Ecto neural progenitor cell (in vitro differentiated cells): ENCODE measurements at places on chromosomes 11 and 22.

- DNase-seq, result peak; percentile 22
Observed at GRCh38 chr11:130476922-130477491, 28.6 kb downstream of the ADAMTS15 start.

DNA sequence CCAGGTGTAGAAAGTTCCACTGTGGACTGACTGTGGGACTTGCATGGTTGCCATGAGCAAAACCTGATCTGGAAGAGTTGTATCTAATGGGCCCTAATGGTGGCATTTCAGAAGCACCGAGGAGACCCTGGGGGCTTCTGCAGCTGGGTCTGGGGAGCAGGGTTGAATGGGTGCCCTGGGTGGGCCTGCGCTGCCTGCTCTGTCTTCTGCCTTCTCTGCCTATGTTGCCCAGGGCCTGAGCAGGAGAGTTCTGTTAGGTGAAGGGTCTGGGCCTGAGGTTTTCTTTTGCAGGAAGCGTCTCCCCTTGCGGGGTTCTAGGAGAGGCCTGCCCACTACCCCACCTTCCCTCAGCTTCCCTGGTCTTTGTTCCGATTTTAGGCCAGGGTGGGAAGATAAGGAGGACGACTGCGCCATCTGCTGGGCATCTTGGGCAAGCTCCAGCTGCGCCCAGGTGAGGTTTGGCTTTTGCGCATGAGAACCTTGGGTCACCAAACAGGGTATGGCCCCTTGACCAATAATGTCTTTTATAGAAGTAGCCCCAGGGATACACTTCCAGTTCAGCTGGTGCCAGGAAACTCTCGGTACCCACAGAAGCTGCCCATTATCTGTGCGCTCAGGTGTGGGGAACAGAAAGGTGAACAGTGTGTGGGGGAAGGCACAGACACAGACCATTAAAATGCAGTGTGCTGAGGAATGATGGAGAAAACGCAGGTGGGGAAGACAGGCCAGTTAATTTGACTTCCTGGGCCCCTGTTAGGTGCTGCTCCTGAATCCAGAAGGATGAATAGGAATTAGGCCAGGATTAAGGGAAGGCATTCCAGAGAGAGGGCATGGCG, 23.2 kb downstream of the COMMD9 start:
- peak; percentile 83 for DNase-seq

GRCh38 chr11:108960501-108960900, 295.6 kb downstream of the DDX10 start:
- no peak for DNase-seq

DNA sequence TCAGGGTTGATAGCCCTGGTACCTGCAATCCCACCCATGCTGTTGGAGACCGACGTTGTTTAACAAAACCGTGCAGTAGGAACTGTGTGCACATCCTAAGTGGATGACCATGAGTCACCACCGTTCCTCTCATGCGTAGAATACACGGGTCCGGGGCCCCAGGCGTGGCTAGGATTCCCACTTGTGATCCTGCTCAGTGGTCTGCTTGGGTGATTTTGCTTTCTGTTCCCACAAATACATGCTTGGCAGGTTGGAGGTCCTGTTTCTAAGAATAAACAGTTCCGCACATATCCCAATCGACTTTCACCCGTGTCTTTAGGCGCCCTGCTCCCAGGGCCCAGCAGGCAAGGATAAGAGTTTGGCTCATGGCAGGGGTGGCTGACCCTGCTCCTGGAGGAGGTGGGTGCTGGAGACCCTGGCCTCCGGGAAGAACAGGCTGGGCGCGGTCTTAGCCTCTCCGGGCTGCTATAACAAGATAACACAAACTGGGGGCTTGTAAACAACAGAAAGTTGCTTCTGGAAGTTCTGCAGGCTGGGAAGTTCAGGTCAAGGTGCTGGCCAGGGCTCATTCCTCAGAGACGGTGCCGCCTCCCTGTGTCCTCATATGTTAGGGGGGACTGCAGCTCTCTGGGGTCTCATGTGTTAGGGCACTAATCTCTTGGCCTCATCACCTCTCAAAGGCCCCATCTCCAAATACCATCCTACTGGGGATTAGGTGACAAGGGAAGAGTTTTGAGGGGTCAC, 1028.3 kb downstream of the BRD1 start:
- peak; percentile 22 for DNase-seq

DNA sequence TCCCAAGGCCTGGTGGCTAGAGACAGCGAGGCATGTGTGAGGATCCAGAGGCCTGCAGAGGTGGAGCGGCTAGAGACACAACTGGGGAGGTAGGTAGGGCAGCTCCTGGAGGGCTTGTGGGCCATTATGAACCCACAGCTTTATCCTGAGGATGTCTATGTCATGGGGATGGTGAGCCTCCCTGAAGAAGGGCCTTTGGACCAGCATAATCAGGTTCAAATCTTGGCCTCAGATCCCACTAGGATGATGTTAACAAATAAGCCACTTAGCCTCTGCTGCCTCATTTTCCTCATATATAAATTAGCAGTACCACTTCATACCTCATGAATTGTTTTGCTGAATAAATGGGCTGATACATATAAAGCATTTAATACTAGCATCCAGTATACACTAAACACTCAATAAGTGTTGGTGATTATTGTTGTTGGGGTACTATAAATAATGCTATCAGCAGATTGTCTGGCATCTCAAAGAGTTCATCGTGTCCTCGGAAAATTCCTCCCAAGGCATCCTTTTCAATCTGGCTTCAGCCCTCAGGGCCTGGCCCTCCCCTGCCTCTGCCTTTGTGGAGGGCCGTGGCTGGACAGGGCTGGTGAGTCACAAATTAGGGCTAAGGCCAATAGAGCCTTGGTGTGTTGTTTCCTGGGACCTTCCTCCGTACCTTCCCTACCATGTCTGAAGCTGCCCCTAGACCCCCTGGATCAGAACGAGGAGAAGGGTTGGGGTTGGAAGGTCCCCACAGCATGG, 30.9 kb upstream of the LRRC32 start:
- no peak for DNase-seq

GRCh38 chr11:14218728-14219127, 140.3 kb downstream of the RRAS2 start:
- no peak for DNase-seq

GRCh38 chr22:23243006-23243573, 62.8 kb downstream of the BCR start:
- peak; percentile 76 for DNase-seq

GRCh38 chr11:3165152-3165705, at the start of gene OSBPL5:
TSS of gene OSBPL5 (minus strand) at chr11:3165310. CDS start at chr11:3129148, 36,162 bp downstream.
- peak; percentile 82 for DNase-seq

DNA sequence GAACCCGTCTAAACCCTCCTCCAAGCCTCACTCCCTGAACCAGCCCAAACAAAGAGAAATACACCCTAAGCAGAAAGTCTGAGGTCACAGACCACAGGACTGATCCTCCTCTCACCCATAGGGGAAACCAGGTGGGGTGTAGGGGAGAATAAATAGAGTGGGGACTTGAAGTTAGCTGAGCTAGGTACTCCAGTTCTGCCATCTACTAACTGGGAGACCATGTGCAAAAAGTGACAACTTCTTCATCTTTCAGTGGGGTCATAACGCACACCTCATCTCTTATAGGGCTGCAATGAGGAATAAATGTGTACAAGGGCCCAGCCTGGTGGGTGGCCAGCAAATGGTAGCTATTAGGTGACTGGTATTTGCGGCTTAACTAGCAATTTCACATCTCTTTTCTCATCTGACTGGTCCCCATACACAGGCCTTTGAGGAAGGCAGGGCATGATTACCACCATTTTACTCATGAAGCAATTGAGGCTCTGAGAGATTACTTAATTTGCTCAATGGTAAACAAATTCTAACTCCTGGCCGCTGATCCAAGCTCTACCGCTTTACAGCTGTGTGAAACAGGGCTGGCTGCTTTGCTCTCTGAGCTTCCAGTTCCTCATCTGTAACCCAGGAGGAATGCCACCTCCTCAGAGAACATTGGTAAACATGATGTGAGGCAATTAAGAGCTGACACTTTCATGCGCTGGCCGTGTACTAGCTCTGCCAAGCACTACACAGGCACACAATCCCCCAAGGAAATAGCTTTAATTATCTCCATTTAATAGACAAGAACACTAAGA, 16.6 kb downstream of the TBC1D10A start:
- DNase-seq, result no peak

GRCh38 chr11:3723014-3723708, 52.0 kb upstream of the CHRNA10 start:
- no peak for DNase-seq

DNA sequence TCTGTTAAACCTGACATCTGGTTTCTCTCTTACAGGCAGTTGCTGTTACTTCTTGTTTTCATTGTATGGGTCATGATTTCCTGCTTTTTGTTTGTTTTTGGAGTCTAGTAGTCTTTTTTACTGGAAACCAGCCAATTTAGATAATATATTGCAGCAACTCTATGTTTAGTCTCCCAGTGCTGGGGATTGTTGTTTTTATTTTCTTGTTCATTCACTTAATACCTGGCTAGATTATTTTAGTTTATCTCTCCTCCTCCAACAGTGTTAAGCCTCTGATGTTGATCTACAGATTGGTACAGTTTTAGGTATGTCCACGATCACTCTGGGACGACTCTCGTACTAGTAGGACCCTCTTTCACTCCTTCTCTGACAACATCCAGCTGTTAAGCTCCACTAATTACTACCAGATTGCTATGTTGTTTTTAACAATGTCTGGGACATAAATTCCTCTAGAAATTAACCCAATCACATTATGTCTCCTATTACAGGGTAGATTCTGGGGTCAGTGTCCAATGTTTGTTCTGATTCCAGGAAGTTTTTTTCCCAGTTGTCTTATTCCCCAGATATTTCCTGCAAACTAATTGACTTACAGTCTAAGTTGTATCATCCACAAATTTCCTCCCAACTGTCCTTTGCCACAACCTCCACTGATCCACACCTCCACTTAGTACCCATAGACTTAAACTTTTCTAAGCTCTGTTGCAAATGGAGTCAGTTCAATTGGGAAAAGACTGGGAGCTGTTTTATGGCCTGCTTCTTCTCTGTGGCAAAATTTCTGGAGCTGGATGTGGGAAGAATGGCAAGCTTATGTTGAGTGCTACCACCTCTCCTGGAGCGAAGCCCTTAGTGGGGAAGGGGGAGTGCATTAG, 1280.6 kb upstream of the CNTN5 start:
- no peak for DNase-seq
